ENCODE measurements at places on chromosomes 1 and 21.

DNA sequence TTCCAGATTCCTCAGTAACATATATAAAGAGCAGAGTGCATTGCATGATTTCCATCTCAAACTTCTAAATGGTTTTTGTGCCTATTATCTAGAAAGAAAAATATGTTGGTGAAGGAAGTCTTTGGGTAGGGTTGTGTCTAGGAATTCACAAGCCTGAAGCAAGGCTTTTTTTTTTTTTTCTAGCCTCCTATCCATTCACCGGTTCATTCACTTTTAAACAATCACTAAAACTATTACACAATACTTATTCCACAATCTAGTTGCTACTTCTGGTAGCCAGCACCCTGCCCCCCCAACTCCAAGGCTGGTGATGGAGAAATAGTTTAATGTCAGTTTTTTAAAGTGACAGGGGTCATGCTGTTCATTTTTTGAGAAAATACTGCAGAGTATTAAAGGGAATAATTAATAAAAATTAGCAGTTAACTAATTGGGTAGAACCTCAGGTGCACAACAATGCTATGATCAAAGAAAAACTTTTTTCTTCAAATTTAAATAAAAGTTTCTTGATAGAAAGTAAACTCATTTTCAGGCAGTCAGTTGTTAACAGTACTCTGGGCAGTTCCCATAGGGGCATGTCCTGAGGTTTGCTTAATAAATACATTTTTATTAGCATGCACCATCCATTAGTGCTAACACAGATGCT lies 10.9 kb downstream of the IRF2BP2 start:
- no peak for DNase-seq

- DNase-seq: no peak
Observed at GRCh38 chr1:198679535-198680173, 40.8 kb downstream of the PTPRC start.

GRCh38 chr1:150622303-150622975 lies 7.0 kb downstream of the ENSA start:
- no peak for DNase-seq

- DNase-seq: no peak
Observed at GRCh38 chr1:21752186-21752585, 30.8 kb downstream of the USP48 start.

- no peak for DNase-seq
Observed at GRCh38 chr1:168788258-168788657, 59.3 kb upstream of the DPT start.

GRCh38 chr21:42093991-42094421 lies 22.9 kb downstream of the UMODL1 start:
- DNase-seq: no peak

- no peak for DNase-seq
Observed at GRCh38 chr1:62110198-62110817, 84.3 kb upstream of the L1TD1 start.

GRCh38 chr1:18949686-18950400 lies 6.6 kb downstream of the IFFO2 start:
- DNase-seq: no peak

DNA sequence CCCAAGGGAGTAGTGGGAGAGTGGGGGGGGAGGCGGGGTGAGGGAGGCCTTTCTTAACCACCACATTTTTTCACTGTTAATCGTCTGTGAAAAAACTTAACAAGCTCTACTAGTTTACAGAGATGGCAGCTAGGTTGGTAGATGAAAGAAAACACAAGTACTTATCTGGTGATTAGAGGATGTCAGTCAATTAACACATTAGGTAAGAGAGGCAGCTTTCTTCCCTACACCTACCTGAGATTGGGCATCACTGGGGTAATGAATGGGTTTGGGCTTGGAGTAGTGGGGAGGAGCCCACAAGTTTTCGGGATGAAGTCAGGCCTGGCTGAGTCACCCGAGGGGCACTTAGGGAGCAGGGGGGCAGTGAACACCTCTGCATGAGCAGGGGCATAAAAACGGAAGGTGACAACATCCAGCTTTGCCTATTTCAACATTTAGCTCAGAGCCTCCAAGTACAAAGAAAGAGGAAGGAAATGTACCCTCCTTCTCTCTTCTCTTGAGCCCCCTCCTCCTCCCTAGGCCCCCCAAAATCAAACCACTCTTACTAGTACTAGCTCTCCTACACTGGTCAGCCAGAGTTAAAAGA lies 2.5 kb downstream of the LBR start:
- DNase-seq: no peak

- no peak for DNase-seq
Observed at GRCh38 chr1:180486092-180486491, 16.3 kb downstream of the ACBD6 start.

GRCh38 chr1:111793923-111794322 lies 38.2 kb downstream of the DDX20 start:
- no peak for DNase-seq

DNA sequence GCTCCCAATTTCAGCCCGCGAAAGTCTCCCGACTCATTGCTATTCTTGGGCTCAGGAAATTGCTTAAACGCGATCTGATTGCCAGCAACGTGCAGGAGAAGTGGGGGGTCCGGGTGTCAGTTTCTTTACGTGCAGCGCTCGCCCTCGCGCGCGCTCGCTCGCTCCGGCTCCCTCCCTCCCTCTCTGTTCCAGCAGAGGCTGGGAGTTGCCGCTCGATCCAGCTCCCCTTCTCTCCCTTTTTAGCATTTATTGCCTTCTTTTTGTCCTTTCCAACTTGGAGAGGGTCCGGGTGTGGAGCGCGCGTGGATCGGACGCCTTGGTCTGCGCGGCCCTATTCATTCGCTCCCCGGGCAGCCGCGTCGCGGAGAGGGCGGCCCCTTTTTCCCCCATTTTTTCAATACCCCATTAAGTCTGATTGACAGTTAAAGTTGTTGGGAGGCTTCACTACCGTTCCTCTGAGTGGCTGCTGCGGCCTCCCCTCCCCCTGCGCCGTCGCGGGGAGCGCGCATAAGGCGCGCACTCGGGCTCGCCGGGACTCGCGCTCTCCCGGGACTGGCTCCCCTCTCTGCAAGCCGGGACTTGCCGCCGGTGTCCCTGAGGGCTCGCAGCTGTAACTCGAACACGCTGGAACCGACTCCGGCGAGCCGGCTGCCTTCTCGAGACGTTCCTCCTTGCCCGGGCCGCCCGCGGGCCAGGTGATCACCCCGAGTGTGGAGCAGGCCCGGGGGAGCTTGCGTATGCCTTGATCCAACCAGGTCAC lies at the start of gene DHRS3:
Gene DHRS3, minus strand, starts transcription at position 310 of the 760 bp plus-strand sequence. CDS start 862 bp downstream, outside the sequence.
- no peak for DNase-seq

GRCh38 chr1:32937061-32937460 lies 27.5 kb downstream of the RNF19B start:
- no peak for DNase-seq

- DNase-seq: no peak
Observed at GRCh38 chr1:16120940-16121410, 34.9 kb downstream of the EPHA2 start.

GRCh38 chr1:186272486-186272885 lies 102.6 kb downstream of the TPR start:
- DNase-seq: no peak

- DNase-seq: no peak
Observed at GRCh38 chr21:34743285-34743684, 74.5 kb downstream of the CLIC6 start.

- no peak for DNase-seq
Observed at GRCh38 chr1:29425631-29426030, 189.3 kb downstream of the PTPRU start.

DNA sequence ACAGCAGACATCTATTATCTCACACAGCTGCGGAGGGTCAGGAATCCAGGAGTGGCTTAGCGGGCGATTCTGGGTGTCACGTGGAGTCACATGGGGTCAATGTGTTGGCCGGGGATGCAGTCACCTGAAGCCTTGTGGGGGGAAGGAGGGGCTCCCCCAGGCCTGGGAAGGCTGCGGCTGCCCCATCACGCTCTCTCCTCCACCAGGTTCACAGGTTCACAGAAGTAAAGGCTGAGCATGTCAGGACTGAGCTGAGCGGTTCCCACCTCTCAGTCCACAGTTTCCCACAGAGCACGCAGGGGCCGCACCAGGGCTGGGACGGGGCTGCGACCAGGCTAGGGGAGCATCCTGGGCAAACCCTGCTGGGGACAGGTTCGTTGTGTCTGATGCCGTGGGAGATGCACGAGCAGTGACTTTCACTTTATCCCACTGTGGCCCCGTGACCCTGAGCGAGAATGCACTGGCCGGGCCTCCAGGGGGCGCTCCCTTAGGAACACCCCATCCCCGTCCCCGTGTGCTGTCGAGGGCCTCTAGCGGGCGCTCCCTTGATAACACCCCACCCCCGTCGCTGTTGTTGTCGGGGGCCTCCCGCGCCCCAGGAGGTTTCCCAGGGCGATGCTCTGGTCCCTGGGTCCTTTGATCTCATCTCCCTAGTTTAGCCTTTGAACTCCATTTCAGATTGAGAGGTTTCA lies 73.2 kb upstream of the TRAPPC10 start:
- no peak for DNase-seq

GRCh38 chr1:26833432-26834405 lies 7.2 kb downstream of the ZDHHC18 start:
- no peak for DNase-seq

- DNase-seq: no peak
Observed at GRCh38 chr21:36992671-36993070, 13.8 kb upstream of the RIPPLY3 start.

DNA sequence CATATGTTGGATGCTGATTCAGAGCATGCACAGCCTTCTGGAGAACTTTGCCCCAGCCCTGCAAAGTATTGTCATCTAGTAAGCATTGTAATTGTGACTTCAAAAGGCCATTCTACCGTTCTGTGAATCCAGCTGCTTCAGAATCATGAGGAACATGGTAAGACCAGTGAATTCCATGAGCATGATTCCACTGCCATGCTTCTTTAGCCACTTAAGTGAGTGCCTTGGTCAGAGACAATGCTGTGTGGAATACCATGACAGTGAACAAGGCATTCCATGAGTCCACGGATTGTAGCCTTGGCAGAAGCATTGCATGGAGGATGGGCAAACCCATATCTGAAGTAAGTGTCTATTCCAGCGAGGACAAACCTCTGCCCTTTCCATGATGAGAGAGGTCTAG lies 123.7 kb downstream of the S1PR1 start:
- no peak for DNase-seq

- no peak for DNase-seq
Observed at GRCh38 chr1:7333620-7334019, 437.5 kb upstream of the VAMP3 start.

- DNase-seq: no peak
Observed at GRCh38 chr1:85158910-85159309, 41.9 kb downstream of the SYDE2 start.

DNA sequence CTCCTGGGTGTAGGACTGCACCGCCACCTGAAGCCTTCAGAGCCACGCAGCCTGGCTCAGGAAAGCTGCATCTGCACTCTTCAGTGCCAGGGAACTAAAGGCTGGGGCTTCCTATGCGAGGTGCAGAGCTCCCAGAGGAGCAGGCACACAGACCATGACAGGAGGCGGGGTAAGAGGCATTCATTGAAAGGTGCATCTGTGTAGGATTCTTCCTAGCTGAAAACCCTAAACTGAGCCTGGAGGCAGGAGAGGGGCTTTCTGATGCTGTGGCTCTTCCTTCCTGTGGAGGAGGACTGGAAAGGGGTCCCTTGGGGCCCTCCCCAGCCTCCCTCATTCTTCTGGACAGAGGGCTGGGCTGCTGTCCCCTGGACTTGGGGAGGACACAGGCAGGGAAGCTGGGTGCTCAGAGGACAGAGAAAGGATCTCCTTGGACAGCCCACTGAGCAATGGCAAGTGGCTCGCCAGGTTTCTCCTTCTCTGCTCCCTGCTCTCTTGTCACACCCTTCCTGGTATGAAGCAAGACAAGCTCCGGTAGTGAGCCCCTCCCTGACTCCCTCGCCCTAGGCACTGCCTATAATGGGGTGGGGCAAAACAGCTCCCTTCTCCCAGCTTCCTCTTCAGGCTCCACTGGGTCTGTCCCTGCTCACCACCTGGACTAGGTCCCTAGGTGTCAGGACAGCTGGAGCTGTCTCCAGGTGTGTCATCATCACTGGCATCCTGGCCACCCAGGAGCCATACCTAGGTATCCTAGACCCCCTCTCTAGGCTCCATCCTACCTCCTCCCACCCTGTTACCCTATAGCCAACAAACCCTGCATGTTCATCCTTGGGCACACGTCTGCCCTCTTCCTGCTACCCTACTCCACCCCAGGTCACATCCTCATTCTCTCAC lies 20.0 kb downstream of the S100A6 start:
- DNase-seq: no peak

DNA sequence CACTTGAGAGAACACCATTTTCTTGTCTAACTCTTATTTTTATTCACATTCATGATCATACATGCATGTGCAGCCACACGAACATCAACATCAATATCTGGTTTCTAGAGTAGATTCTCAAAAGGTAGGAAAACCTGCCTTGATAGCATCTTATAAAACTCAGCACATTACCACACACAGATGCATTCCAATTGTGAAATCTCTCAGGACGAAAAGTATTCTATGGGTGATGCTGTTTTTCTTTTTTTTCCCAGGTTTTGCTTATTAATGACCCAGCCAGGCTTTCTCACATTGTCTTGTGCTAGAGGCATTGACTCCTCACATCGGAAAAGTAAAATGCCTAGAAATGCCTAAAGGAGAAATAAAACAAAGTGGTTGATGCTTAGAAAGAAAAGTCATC lies 562.8 kb downstream of the KIF26B start:
- DNase-seq: no peak

DNA sequence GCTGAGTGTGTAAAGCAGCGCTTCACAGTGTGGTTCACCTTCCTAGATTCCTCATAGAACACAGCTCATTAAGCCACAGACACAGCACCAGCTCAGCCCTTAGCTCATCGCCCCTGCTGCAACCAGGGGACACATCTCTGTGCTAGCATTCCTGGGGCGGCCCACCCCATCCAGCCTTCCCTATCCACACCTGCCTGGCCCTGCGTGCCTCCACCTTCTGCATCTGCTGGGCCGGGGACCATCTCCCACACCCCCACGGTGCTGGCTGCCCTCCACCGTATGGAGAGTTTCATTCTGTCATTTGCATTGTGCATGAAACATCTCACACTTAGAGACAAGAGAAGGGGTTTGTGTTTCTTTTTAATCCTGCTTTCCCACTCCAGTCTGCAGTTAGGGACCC lies 35.8 kb upstream of the PRSS38 start:
- DNase-seq: no peak

DNA sequence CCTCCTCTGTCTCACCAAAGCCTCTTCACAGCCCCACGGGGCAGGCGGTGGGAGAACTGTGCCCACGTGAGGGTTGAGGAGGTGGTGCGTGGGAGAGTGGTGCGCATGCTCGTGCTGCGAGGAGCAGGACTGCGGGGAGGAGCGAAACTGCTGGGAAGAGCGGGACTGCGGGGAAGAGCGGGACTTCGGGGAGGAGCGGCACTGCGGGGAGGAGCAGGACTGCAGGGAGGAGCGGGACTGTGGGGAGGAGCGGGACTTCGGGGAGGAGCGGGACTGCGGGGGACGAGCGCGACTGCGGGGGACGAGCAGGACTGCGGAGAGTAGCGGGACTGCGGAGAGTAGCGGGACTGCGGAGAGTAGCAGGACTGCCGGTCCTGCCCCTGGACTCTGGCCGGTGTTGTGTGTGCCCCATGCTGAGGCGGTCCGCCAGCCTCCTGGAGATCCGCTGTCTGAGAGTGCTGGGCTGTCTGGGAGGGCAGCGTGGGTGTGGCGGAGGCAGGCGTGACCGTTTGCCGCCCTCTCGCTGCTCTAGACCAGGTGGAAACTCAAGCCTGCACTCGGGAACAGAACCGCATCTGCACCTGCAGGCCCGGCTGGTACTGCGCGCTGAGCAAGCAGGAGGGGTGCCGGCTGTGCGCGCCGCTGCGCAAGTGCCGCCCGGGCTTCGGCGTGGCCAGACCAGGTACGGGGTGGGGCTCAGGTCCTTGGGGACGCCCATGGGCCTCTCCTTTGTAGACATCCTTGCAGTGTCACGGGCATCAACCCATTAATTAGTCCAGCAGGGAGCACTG lies 24.6 kb downstream of the TNFRSF1B start:
- DNase-seq: no peak

Measured in NCI-H1417 treated with DMSO at 0.1 percent for 48 hours (cell line).